ENCODE measurements at places on chromosomes 13 and 19. TPM values are rescaled to one million over a fixed set of nuclear protein-coding genes. Genes with fewer than 3 reads are reported as not detected.

DNA sequence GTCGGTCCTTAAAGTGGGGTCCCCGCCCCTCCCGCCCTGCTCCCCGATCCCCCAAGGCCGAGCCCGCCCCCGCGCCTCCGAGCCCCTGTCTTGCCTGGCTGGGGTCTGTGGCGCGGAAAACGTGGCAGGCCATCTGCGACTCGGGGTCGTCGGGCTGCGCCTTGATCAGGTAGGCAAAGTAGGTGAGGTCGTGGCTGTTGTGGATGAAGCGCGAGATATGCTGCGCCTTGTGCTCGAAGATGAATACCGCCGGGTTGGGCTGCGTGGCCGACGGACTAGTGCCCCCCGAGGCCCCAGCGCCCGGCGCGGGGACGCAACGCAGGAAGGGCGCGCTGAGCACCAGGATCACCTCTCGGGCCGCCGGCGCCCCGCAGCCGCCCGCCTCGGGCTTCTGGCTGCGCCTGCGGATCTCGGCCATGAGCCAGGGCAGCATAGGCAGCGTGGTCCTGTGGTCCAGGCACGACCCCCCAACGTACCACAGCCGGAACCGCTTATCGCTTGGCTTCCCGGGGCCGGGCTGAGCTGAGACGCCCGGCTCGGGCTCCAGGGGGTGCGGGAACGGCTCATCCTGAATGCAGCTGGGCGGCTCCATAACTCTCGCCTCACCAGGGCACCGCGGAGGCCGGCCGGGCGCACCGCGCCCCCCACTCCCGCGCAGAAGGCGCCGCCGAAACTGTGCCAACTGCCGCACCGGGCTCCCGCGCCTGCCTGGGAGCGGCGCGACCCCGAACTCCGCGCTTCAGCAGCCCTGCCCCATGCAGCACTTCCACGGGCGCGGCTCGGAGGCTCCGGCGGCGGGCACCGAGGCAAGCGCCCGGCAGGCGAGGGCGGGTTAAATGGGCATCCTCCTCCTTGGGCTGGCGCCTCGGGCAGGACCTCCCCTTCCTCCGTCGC, 546 bp downstream of the TBC1D4 start:
- peak; percentile 10 for DNase-seq
- peaks cover 16% of the 10 kb centered on the region for H3K4me1 ChIP-seq
- peak overlapping the region; percentile 74 for H3K4me3 ChIP-seq
- no peaks in the 10 kb centered on the region for H3K36me3 ChIP-seq
- H3K27ac ChIP-seq, result no peak overlapping the region

GRCh38 chr13:48402325-48402932, 10.5 kb downstream of the LPAR6 start:
- DNase-seq, result no peak
- H3K4me1 ChIP-seq, result peaks cover 76% of the 10 kb centered on the region
- no peaks in the 10 kb centered on the region for H3K27me3 ChIP-seq
- peaks cover 40% of the 10 kb centered on the region for H3K36me3 ChIP-seq
- H3K4me3 ChIP-seq, result peak overlapping the region; percentile 23

The NCR1 gene
- total RNA-seq, result not detected

The ZNF780A gene
- total RNA-seq, result 24.1 TPM

GRCh38 chr19:16457195-16457953, 14.4 kb downstream of the EPS15L1 start:
- DNase-seq, result no peak
- peaks cover 21% of the 10 kb centered on the region for H3K4me1 ChIP-seq
- no peak overlapping the region for H3K4me3 ChIP-seq
- H3K36me3 ChIP-seq, result no peaks in the 10 kb centered on the region
- H3K27me3 ChIP-seq, result no peaks in the 10 kb centered on the region

DNA sequence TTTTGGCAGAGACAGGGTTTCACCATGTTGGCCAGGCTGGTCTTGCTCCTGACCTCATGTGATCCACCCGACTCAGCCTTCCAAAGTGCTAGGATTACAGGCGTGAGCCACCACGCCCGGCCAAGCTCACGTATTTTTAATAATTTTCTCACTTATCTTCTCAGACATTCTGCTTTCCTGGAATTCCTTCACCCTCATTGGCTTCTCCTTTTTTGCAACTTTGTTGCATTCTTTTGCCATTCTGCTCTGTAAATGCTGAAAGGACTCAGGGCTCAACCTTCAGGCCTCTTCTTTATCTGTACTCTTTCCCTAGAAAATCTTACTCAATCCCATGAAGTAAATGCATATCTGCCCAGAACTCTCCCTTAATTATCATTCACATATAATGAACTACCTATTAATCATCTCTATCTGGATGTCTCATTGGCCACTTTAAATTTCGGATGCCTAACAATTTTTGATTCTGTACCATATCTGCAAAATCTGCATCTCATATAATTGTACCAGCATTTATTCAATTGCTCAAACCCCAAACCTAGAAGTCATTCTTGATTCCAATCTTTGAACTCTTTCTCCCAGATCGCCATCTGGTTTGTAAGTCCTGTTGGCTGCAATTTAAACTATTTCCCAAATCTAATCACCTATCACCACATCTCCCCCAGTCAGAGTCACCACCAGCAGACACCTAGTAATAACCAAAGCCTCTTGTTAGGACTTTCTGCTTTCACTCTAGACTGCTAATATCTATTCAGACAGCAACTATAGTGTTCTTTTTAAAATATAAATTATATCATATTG, 18.2 kb upstream of the OXGR1 start:
- H3K36me3 ChIP-seq, result no peaks in the 10 kb centered on the region
- H3K4me1 ChIP-seq, result peaks cover 5% of the 10 kb centered on the region
- H3K27me3 ChIP-seq, result peaks cover 22% of the 10 kb centered on the region
- no peak overlapping the region for H3K4me3 ChIP-seq
- no peak for DNase-seq
- H3K27ac ChIP-seq, result no peak overlapping the region

DNA sequence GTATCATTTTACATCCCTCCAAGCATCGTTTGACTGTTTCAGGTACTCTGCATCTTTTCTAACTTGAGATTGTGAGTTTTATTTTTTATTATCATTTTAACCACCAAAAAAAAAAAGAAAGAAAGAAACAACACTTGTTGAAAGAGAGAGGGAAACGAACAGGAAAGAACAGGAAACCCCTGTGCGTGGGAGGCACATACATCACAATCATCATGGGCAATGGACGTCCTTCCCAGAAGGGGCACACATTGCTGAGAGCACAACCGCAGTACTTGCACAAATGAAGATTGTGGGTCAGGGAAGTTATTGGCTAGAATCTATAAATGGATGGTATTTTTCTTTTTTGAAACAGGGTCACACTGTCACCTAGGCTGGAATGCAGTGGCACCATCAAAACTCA, 1.7 kb downstream of the CLC start:
- no peak overlapping the region for H3K4me3 ChIP-seq
- no peak overlapping the region for H3K27ac ChIP-seq
- H3K27me3 ChIP-seq, result peaks cover under 1% of the 10 kb centered on the region

- H3K4me1 ChIP-seq, result peaks cover 45% of the 10 kb centered on the region
- peak; percentile 53 for DNase-seq
- H3K27ac ChIP-seq, result no peak overlapping the region
- H3K27me3 ChIP-seq, result no peaks in the 10 kb centered on the region
- H3K36me3 ChIP-seq, result peaks cover 32% of the 10 kb centered on the region
Measured at GRCh38 chr19:16370641-16371391, 46.2 kb downstream of the KLF2 start.

The ZNF420 gene
- total RNA-seq, result 14.3 TPM

The F10 gene
- total RNA-seq, result not detected

The MUC16 gene
- total RNA-seq, result not detected

The KASH5 gene
- total RNA-seq, result 0.45 TPM

- no peak overlapping the region for H3K27ac ChIP-seq
- peaks cover 3% of the 10 kb centered on the region for H3K27me3 ChIP-seq
- H3K4me1 ChIP-seq, result no peaks in the 10 kb centered on the region
- no peak for DNase-seq
- H3K4me3 ChIP-seq, result no peak overlapping the region
- no peaks in the 10 kb centered on the region for H3K36me3 ChIP-seq
Measured at GRCh38 chr13:25660996-25661395, 289.2 kb downstream of the ATP8A2 start.

The ZNF253 gene
- 22.5 TPM for total RNA-seq

The TBXA2R gene
- total RNA-seq, result 1.00 TPM

DNA sequence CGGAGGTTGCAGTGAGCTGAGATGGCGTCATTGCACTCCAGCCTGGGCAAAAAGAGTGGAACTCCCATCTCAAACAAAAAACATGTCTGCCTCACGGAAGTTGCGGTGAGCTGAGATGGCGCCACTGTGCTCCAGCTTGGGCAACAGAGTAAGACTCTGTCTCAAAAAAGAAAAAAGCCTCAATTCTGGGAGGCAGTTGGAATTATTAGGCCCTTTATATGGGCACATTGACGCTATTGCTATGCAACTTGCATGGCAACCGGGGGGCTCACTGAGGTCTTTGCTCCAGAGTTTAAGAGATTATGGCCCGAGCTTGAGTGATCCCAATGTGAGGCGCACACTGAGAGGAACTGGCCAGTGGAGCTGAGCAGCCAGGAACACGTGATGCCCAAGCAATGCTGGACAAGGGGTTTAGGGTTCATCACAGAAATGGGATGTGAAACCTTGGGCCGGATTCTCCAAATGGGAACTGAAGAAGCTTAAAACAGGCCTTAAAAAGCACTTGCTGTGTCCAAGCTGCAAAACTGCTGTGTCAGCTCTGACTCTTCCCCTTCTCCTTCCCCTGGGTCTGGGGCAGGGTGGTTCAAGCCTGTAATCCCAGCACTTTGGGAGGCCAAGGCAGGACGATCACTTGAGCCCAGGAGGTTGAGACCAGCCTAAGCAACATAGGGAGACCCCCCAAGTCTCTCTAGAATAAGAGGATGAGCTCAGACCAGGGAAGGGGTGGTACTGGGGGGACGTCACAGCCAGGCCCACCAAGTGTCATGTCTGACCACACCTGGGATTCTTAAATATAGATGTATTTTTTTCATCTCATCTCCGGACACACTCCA, 2.5 kb downstream of the FTL start:
- H3K4me3 ChIP-seq, result peak overlapping the region; percentile 90
- peaks cover 36% of the 10 kb centered on the region for H3K36me3 ChIP-seq
- no peaks in the 10 kb centered on the region for H3K27me3 ChIP-seq

- H3K27ac ChIP-seq, result no peak overlapping the region
- H3K4me1 ChIP-seq, result no peaks in the 10 kb centered on the region
- H3K4me3 ChIP-seq, result no peak overlapping the region
- no peak for DNase-seq
Measured at GRCh38 chr13:98246538-98247172, 69.6 kb upstream of the RNF113B start.

- no peak for DNase-seq
- no peak overlapping the region for H3K27ac ChIP-seq
- no peaks in the 10 kb centered on the region for H3K36me3 ChIP-seq
- peaks cover 2% of the 10 kb centered on the region for H3K4me1 ChIP-seq
Measured at GRCh38 chr13:73254827-73255226, 196.0 kb downstream of the KLF5 start.

The PNKP gene
- 105 TPM for total RNA-seq

- no peak overlapping the region for H3K27ac ChIP-seq
- no peaks in the 10 kb centered on the region for H3K36me3 ChIP-seq
- H3K4me1 ChIP-seq, result no peaks in the 10 kb centered on the region
- H3K4me3 ChIP-seq, result no peak overlapping the region
- no peaks in the 10 kb centered on the region for H3K27me3 ChIP-seq
Measured at GRCh38 chr13:82827724-82828123, 1054.5 kb downstream of the SLITRK1 start.

The TTC9B gene
- total RNA-seq, result not detected

The SLC15A1 gene
- not detected for total RNA-seq

- no peak overlapping the region for H3K4me3 ChIP-seq
- no peaks in the 10 kb centered on the region for H3K4me1 ChIP-seq
- H3K36me3 ChIP-seq, result no peaks in the 10 kb centered on the region
- DNase-seq, result no peak
- no peak overlapping the region for H3K27ac ChIP-seq
- H3K27me3 ChIP-seq, result no peaks in the 10 kb centered on the region
Measured at GRCh38 chr13:92609376-92609775, 617.2 kb upstream of the GPC6 start.

All from activated CD4-positive, alpha-beta T cell treated with anti-CD3 and anti-CD28 coated beads, Interleukin-2, amount 10 ng/mL, durations not matched to agents 7 days and 5 days (primary cell).